ENCODE measurements at places on chromosomes 6 and 20. TPM values are rescaled to one million over a fixed set of nuclear protein-coding genes. Genes with fewer than 3 reads are reported as not detected.
A peak's percentile ranks its signal among the peaks of the same experiment; 100 is the strongest.

IL17F gene
- not detected for total RNA-seq

ASIP gene
- total RNA-seq = not detected

AURKA gene
- total RNA-seq = 7.9 TPM

CAP2 gene
- 3.4 TPM for total RNA-seq

RALGAPB gene
- total RNA-seq = 43.0 TPM

LRRC73 gene
- 0.23 TPM for total RNA-seq

CCM2L gene
- 3.7 TPM for total RNA-seq

TEAD3 gene
- 28.8 TPM for total RNA-seq

NOP56 gene
- total RNA-seq = 107 TPM

ZBTB12 gene
- 2.3 TPM for total RNA-seq

TMEM74B gene
- 2.6 TPM for total RNA-seq

UBD gene
- total RNA-seq = not detected

GRCh38 chr20:6954219-6954618, 186.7 kb downstream of the BMP2 start:
- DNase-seq = no peak

DNA sequence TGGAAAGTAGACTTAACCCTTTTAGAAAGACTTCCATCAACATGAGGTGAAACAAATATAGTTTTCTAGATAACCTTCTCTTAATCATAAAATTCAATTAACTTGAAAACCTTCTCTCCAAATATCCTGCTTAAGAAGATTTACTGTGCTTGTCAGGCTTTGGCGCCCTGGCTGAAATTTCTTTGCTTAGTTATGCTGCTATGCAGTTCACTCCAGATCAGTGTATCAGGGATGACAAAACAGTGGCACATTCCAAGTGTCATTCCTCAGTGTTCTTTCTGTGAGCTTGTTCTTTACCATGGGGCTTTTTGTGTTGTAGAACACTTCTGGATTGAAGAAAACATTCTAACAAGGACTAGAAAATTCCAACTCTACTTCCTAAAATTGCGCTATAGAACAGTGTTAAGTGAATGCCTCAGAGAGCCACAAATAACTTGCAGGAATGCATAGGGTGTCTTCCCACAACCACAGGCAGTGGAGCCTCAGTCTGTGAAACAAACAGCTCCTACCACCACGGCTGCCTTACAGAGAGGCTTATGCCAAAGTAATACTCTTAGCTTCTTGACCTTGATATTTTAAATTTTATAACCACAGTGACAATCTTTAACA, 443.6 kb downstream of the CDC5L start:
- DNase-seq = no peak

DNA sequence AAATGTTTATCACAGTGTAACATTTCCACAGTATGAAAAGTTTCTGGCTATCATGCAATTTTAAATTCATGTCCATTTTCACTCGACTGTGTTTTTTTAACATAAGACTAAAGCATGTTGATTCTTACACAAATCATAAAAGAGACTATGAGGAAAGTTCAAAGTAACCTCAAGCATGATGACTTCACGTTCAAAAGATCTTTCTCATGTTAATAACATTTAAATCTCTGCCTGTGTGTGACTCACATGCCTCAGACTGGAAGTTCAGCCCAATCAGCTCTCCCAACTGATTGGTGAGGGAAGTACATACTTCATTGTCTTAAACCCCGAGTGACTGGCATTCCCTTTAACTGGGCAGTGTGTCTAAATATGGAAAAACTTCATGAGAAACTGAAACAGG, 37.4 kb downstream of the ATXN1 start:
- DNase-seq = no peak

GRCh38 chr6:38152620-38153019, 333.1 kb downstream of the ZFAND3 start:
- DNase-seq = no peak

- peak; percentile 45 for DNase-seq
Observed at GRCh38 chr20:49937027-49937929, 1.1 kb downstream of the RNF114 start.

DNA sequence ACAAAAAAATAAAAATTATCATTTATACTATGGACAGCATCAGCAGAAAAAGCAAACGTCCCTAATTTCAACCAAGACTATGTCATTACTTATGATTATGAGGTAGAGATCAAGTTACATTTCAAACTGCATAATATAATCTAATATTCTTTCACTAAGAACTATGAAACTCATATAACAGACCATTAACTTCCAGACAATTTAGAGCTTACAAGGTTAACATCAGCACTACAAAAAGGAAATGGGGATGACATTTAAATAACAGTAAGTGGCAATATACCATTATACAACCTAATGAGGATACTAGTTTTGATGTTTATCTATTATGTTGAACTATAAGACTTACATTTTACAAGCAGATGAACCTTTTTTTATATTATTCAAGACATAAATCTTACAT, 261.0 kb upstream of the THEMIS start:
- no peak for DNase-seq

- no peak for DNase-seq
Observed at GRCh38 chr6:129597023-129597713, 112.8 kb downstream of the ARHGAP18 start.

DNA sequence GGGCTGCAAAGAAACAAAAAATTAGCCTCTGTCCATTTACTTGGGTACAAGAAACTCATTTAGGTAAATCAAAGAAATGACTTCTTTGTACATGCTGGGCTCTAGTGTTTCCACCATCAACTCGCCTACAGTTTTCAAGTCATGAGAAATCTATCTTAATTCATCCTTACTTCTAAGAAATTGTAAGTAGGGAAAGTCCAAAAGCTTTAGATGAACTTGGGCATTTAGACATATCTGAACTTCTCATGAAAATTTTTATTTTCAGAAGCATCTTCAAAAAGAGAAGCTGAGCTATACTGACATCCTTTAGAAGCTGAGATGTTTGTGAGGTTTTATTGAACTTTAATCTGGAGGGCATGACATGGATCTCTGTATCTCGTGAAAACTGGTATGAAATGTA, 117.3 kb downstream of the MYB start:
- DNase-seq = no peak

DNA sequence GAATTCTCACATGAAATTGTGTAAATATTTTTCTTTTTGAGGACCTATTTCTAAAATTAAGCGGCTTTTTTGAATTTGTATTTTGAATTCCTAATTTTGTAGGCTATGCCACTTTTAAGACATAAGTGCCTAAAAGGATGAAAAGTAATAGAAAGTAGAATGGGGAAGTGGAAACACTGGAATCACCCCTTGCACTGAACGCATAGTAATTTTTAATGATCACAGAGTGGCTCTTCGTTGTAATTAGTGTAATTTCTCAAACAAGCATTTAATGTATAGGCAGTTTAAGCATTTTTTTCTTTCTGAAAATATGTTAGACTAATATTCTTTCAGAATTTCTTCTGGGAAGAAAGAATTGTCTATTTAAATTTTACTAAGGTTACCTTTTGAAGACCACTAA, 73.2 kb downstream of the ARID1B start:
- DNase-seq = no peak

GRCh38 chr6:169225887-169226286, 27.8 kb downstream of the THBS2 start:
- no peak for DNase-seq

GRCh38 chr20:539191-539590, 4.4 kb downstream of the CSNK2A1 start:
- DNase-seq = no peak

DNA sequence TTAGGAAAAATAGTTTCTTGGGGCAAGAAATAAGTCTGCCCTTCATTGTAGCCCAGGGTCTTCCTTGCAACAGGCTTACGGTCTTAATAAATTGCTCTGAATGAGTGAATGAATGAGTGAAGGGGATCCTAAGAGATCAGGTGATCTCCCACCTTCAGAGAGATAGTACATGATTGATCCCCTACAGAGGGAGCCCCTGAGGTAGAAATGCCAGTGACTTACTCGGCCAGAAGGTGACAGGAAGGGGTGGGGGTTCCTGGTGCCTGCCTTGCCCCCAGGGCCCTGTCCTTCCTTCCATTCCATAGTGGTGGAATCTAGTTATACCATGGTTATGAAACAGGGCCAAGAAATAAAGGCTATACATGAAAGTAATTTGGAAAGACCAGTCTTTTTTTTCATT, 215.3 kb upstream of the SSTR4 start:
- DNase-seq = no peak

DNA sequence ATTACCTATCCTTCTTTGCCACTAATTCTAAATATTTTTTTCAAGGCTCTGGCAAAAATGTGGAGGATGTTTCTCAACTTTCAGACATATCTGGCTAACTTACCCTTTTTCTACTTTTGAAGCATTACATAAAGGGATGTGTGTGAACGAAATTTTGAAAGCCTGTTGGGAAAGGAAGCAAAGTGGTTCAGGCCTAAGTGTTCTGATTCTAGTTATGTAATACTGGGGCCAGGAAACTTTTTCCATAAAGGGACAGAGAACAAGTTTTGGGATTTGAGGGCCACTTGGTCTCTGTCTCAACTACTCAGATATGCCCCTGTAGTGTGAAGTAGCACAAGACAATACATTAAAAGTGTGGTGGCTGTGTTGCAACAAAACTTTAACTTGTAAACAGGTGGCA, 721.8 kb downstream of the PHF3 start:
- DNase-seq = no peak

DNA sequence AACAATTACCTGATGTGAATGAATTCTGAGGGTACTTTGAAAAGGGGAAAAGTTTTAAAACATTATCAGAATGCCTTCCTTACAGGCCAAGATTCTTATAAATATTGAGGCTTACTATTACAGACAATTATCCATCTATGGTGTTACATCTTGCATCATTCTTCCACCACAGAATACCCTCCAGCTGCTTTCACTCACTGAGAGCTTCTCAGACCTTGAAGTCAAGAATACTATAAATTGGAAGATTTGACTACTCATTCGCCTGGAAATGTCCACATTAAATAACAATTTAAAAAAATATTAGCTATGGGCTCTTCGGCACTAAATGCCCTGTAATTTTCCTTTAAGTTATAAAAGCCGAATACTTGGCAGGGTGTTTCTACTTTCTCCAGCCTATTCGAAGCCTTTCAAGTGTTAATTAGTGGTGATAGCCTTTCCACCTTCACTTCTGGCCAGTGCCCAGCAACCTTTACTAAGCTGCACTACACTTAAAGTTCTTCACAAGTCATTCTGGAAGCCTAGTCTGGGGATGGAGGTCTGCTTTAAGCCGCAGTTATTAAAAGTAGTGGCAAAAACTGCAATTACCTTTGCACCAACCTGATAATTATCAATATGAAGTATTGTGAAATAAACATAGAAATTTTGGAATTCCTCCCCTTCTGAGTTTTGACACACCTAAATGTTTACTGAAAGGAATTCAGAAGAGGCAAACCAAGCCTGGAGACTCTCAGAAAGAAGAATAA, 100.9 kb downstream of the BMP5 start:
- no peak for DNase-seq

- no peak for DNase-seq
Observed at GRCh38 chr6:4895971-4896370, 107.9 kb downstream of the RPP40 start.

DNA sequence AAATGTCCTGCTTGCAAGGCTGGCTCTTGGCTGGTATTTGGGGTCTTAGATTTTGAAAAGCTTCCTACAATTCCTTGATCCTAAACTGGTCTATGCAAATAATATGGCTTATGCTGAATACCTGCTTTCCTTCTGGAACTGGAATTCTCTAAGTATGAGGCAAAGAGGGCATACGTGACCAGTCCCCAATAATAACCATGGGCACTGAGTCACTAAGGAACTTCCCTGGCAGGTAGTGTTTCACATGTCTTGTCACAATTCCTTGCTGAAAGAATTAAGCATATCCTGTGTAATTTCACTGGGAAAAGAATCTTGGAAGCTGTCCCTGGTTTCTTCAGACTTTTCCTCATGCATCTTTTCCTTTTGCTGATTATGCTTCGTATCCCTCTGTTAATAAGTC, 106.5 kb downstream of the MMS22L start:
- no peak for DNase-seq

- DNase-seq = no peak
Observed at GRCh38 chr6:26362836-26363220, 2.2 kb upstream of the BTN3A2 start.

GRCh38 chr20:881051-881782, 34.9 kb downstream of the ANGPT4 start:
- DNase-seq = no peak

GRCh38 chr6:10630178-10630577, 64.2 kb downstream of the C6orf52 start:
- no peak for DNase-seq

DNA sequence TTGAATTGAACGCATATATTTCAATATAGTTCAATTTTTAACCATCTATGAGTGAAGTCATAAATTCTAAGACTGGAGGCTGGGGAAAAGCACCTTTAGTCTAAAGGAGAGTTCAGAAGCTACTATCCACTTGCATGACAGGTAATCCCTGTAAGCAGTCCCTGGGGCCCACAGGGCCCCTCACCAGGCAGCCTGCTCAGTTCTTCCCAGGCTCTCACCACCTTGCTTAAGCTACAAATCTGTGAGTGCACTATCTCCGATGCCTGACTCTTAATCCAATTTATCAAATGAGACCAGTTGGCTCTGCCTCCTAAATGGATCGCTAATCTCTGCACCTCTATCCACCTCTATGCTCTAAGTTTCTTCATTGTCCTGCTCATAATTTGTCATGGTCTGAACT, 413.8 kb downstream of the PTPRT start:
- no peak for DNase-seq

DNA sequence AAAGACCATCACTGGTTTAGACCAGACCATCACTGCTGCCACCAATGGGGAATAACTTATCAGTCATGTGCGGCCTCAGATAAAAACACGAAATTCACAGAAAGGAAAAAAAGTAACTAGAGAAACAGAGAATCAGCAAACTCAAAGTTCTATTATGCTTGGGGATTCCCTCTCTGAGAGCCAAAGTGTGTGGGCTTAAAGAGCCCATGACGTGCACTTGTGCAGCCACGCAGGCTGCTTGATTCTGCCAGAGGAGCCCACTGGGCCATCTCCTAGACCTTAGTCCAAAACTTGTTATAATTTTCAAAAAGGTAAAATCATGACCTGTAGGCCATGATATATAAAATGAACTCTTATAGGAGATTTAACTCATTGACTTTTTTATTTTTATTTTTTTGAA, 15.2 kb downstream of the RAB44 start:
- DNase-seq = no peak

- DNase-seq = no peak
Observed at GRCh38 chr20:59670786-59671492, 66.6 kb downstream of the PHACTR3 start.

- DNase-seq = no peak
Observed at GRCh38 chr20:58709703-58710039, 17.1 kb downstream of the NPEPL1 start.

- no peak for DNase-seq
Observed at GRCh38 chr6:98836025-98836961, 1.9 kb downstream of the POU3F2 start.

- no peak for DNase-seq
Observed at GRCh38 chr20:59104831-59105230, 58.8 kb upstream of the ZNF831 start.

All from mucosa of descending colon (tissue), 3 donors.